ENCODE measurements at places on chromosomes 4 and X. TPM values are rescaled to one million over a fixed set of nuclear protein-coding genes. Genes with fewer than 3 reads are reported as not detected.

RNF212 gene
- total RNA-seq, result not detected

USP17L22 gene
- total RNA-seq, result not detected

CXCL10 gene
- total RNA-seq, result 0.92 TPM

GRCh38 chr4:182448281-182449151, 205.3 kb downstream of the TENM3 start:
- DNase-seq, result peak; percentile 97

GRCh38 chrX:29348288-29348687, 761.0 kb downstream of the IL1RAPL1 start:
- no peak for DNase-seq

GRCh38 chr4:138941037-138941436, 74.5 kb upstream of the NOCT start:
- no peak for DNase-seq

GRCh38 chr4:139214039-139214534, 37.1 kb upstream of the ELF2 start:
- peak; percentile 31 for DNase-seq

- no peak for DNase-seq
Observed at GRCh38 chr4:158850800-158851644, 82.2 kb downstream of the FNIP2 start.

Measured in stomach (tissue), 19 donors.